Spinal cord (tissue), 10 donors: ENCODE measurements at places on chromosomes 6 and 20. TPM values are rescaled to one million over a fixed set of nuclear protein-coding genes. Genes with fewer than 3 reads are reported as not detected.

IRF4 gene
- total RNA-seq = 0.50 TPM

DZANK1 gene
- total RNA-seq = 3.2 TPM

SLC22A3 gene
- total RNA-seq = 49.4 TPM

AGER gene
- 0.79 TPM for total RNA-seq

TCP11 gene
- 2.0 TPM for total RNA-seq

SYCP2 gene
- total RNA-seq = 2.4 TPM

CALHM6 gene
- total RNA-seq = 6.7 TPM

VWA7 gene
- 2.9 TPM for total RNA-seq

SOX4 gene
- 46.9 TPM for total RNA-seq

LZTS3 gene
- total RNA-seq = 27.7 TPM

CFB gene
- 11.6 TPM for total RNA-seq

SH3BGRL2 gene
- total RNA-seq = 55.9 TPM

PTK6 gene
- total RNA-seq = not detected

SDCBP2 gene
- 4.1 TPM for total RNA-seq

MPC1 gene
- total RNA-seq = 89.5 TPM

CYP21A2 gene
- total RNA-seq = 0.30 TPM

IL17F gene
- not detected for total RNA-seq

ASIP gene
- total RNA-seq = 0.99 TPM

BEND6 gene
- total RNA-seq = 99.9 TPM

MATN4 gene
- total RNA-seq = 13.0 TPM

DNMT3B gene
- total RNA-seq = 3.3 TPM

FAM83C gene
- total RNA-seq = not detected

SMPD2 gene
- 16.4 TPM for total RNA-seq

MOCS1 gene
- total RNA-seq = 9.6 TPM

DDO gene
- total RNA-seq = 0.79 TPM

SPTLC3 gene
- total RNA-seq = 53.6 TPM

POLR1H gene
- 35.2 TPM for total RNA-seq

PRR18 gene
- 3.2 TPM for total RNA-seq

C6orf15 gene
- total RNA-seq = not detected

RTN4IP1 gene
- total RNA-seq = 7.4 TPM

DEFB132 gene
- not detected for total RNA-seq

PROKR2 gene
- 0.66 TPM for total RNA-seq

C20orf204 gene
- 0.69 TPM for total RNA-seq

ANGPT4 gene
- total RNA-seq = 0.30 TPM

BMP5 gene
- 11.1 TPM for total RNA-seq

ZNF184 gene
- 18.9 TPM for total RNA-seq

TXLNB gene
- 7.1 TPM for total RNA-seq

AIF1 gene
- 55.0 TPM for total RNA-seq

CALHM4 gene
- total RNA-seq = 0.30 TPM

PTGIS gene
- 27.5 TPM for total RNA-seq

POM121L2 gene
- not detected for total RNA-seq

PRICKLE4 gene
- 1.8 TPM for total RNA-seq

REM1 gene
- 0.69 TPM for total RNA-seq

RUNX2 gene
- 2.8 TPM for total RNA-seq

CLPSL2 gene
- total RNA-seq = not detected

ROMO1 gene
- 209 TPM for total RNA-seq

FAM217A gene
- total RNA-seq = not detected

CD109 gene
- 14.7 TPM for total RNA-seq

COX4I2 gene
- total RNA-seq = 5.4 TPM

OARD1 gene
- 17.1 TPM for total RNA-seq

LRRC73 gene
- 3.2 TPM for total RNA-seq

TREML1 gene
- 0.39 TPM for total RNA-seq

MKKS gene
- 18.6 TPM for total RNA-seq

PKHD1 gene
- 0.10 TPM for total RNA-seq

SSTR4 gene
- 0.89 TPM for total RNA-seq

SEMG1 gene
- total RNA-seq = not detected
